ENCODE measurements at places on chromosomes 11 and 22.

GRCh38 chr11:129295746-129296145 lies 79.9 kb upstream of the BARX2 start:
- DNase-seq, result no peak

GRCh38 chr11:114195981-114196731 lies 100.0 kb upstream of the NNMT start:
- no peak for DNase-seq

GRCh38 chr11:62694455-62695167 lies 5.3 kb upstream of the LRRN4CL start:
- DNase-seq, result peak; percentile 83

GRCh38 chr22:20186183-20186870 lies 35.5 kb upstream of the CCDC188 start:
- DNase-seq, result no peak

- DNase-seq, result no peak
Measured at GRCh38 chr11:13826505-13827278, 135.8 kb upstream of the SPON1 start.

GRCh38 chr11:120637131-120637530 lies 125.6 kb downstream of the GRIK4 start:
- DNase-seq, result no peak

DNA sequence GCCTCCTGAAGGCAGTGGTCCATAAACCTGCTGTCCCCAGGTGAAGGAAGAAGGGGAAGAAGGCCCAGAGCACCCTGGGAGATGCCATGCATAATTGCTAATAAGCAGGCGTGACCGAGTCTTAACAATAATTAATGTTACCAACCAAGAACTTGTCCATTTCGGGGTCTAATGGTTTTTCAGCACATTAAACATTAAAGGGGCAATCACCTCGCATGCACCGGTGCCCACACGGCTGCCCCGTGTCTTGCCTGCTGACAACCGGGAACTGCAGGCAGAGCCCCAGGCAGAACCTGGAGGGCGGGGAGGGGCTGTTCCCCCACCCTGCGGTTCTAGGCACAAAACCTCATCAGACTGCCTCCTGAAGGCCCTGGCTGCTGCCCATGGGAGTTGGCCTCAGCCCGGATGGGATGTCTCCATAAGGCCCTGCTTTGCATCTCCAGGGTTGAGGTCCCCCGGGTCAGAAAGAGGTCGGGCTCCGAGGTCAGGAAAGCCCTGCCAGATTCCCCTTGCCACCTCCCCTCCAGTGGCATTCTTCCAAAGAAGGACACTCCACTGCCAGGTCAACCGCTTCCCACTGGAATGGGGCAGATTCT lies 169.0 kb downstream of the BUD13 start:
- DNase-seq, result no peak

GRCh38 chr22:41526830-41527799 lies 17.2 kb downstream of the POLR3H start:
- peak; percentile 83 for DNase-seq

GRCh38 chr11:69358398-69359020 lies 64.6 kb downstream of the MYEOV start:
- no peak for DNase-seq

DNA sequence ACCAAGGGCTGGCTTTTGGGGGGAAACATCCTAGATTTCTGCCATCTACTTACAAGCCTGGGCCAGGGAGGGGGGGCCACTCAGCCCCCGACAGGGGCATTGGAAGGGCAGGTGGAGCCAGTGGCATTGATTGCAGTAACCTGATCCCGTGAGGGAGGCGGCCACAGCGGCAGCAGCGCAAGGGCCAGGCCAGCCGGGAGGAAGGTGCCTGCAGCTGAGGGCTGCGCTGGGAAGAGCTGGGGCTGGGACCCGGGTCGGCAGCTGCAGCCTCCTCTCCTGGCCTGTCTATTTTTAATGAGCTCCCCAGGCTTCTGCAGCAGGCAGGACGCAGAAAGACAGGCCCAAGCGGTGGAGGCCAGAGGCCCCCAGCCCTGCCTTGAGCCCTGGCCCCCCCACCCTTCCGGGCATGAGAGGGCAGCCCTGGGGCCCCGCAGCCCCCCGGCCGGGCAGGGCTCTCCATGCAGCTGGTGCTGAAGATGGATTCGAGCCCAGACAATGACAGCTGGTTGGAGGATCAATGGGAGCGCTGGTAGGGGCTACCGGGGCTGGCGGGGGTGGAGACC lies 10.6 kb downstream of the FREY1 start:
- no peak for DNase-seq

DNA sequence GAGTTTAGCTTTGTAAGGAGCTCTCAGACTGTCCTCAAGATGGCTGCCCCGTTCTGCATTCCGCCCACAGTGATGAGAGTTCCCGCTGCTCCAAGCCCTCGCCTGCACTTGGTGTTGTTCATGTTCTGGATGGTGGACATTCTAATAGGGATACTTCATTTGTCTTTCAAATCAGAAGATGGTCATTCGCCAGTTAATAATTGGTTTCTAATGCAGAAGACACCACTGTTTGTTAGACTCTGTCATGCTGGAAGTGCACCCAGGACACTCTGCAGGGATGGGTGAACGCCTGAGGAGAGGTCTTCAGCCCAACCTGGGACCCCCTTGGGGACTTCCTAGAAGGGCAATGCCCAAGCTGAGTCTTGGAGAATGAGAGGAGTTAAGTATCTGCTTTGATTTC lies 836.4 kb downstream of the TBC1D22A start:
- DNase-seq, result no peak

GRCh38 chr11:131025421-131026125 lies 109.3 kb upstream of the SNX19 start:
- no peak for DNase-seq

DNA sequence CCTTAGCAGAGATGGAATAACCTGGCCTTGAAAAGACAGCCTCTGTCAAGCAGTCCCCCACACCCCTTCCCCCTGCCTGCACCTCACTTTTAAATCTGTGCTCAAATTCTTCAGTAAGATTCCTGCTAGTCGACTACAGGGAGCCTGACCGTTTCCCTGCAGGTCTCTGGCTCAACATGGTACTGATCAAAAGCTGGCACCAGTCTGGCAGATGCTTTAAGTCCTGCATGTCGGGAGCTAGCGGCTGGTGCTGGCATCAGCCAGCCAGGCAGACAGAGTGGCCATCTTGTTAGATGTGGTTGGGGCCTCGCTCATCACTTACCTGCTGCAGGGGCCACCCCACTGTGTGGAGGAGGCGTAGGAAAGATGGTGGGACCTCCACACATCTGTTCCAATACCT lies 204.4 kb upstream of the SORL1-AS1 start:
- DNase-seq, result no peak

DNA sequence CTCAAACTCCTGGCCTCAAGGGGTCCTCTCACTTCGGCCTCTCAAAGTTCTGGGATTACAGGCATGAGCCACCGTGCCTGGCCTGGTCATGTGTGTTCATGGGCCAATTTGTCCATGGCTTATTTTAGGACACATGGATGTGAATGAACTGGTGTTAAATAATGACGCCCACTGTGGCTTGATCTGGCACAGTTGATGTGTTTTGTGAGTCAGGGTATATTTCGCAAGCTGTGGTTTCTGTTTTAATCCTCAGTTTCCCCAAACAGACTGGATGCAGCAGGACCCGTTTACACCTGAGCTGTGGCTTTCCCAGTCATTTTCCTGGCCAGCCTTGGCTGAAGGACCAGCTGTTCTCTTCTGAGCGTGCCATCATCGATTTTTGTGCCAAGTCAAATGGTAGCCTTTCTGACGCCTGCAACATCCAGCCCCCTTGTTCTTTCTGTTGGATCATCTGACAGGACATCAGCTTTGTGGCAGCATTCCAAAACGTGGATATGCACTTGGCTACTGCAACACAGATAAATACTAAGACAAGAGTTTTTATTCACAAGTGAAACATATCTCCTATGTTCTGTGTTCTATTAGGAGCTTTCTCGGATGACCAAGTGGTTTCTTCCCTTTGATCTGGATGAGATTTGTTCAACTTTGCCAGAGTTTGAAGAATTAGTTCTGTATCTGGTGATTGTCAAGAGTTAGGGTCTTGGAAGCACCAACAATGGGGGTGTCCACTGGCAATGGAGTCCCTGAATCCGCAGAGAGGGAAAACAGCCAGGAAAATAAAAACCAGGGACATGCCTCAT lies 40.0 kb upstream of the SEPTIN5 start:
- DNase-seq, result no peak

DNA sequence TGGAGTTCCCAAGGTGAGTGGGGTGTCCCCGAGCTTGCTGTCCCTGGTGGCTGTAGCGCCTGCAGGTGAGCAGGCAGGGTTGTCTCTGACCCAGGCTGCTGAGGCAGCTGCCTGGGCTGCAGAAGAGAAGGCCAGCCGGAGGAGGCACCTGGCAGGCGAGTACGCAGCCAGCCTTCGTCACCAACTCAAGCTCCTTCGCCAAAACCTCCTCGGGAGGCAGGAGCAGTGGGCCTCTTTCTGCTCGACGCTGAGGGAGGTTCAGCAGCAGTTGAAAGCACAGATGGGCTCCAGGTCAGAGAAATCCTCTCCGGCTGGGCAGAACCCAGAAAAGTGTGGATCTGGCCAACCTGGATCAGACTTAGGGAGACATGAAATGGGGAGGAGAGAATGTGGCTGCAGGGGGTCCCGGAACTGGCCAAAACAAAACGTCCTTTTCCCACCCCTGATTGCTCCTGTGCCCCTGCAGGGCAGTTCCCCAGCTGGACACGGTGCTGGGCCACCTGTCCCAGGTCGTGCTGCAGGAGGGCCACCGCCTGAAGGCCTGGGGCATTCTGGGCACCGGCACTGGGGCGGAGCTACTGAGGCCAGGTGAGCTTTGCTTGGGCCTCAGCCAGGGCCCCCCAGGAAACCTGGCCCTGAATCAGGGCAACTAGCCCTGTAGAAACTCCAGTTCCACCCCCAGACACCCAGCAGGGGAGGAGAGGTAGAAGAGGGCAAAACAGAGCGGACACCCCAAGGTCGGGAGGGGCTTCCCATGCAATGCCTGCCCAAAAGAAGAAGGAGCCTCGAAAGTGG lies 56.7 kb downstream of the BTG4 start:
- no peak for DNase-seq

GRCh38 chr11:25197515-25197914 lies 700.7 kb downstream of the LUZP2 start:
- DNase-seq, result no peak

GRCh38 chr11:70713086-70713835 lies 314.9 kb downstream of the CTTN start:
- DNase-seq, result no peak

DNA sequence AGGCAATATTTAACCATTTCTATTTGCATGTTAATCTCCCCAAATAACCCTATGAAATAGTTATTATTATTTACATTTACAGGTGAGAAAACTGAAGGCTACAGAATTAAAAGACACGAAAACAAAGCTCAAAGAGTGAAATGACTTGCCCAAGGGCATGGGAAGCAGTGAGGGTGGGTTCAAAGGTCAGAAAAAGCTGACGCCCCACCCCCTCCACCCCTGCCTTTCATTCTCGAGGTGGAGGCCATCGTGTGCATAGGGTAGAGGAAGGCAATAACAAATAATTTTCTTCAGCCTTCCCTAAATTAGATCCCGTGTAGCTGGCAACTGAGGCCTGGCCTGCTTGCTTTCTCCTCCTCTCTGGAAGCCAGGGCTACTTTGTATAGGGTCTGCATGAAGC lies 56.1 kb upstream of the RBFOX2 start:
- DNase-seq, result no peak

GRCh38 chr22:46351131-46351735 lies 15.7 kb downstream of the TRMU start:
- no peak for DNase-seq

DNA sequence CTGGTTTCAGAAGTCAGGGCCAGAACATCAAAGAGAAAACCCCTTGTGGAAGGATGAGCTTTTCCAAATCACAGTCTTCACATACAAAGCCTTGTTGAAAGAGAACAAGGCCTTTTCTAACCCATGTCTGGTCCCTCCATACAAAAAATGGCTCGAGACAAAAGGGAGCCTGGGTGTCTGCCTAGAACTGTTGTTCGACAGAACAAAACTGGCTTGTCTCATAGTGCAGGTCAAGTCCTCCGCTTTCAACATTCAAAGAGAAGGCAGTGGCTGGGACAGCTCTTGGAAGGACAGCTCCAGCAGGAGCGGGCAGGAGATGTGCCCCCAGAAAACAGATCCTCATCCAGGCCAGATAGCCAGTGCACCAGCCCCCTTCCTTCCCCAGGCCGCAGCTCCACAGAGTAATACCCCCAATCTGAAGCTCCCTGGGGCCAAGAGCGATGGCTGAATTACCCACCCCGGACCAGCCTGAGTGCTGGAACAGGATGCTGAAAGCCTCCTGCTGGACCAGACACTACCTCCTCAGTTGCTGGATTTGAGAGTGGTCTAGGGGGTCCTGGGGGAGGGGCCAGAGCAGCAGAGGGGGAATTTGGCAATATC lies 27.6 kb downstream of the USH1C start:
- no peak for DNase-seq

DNA sequence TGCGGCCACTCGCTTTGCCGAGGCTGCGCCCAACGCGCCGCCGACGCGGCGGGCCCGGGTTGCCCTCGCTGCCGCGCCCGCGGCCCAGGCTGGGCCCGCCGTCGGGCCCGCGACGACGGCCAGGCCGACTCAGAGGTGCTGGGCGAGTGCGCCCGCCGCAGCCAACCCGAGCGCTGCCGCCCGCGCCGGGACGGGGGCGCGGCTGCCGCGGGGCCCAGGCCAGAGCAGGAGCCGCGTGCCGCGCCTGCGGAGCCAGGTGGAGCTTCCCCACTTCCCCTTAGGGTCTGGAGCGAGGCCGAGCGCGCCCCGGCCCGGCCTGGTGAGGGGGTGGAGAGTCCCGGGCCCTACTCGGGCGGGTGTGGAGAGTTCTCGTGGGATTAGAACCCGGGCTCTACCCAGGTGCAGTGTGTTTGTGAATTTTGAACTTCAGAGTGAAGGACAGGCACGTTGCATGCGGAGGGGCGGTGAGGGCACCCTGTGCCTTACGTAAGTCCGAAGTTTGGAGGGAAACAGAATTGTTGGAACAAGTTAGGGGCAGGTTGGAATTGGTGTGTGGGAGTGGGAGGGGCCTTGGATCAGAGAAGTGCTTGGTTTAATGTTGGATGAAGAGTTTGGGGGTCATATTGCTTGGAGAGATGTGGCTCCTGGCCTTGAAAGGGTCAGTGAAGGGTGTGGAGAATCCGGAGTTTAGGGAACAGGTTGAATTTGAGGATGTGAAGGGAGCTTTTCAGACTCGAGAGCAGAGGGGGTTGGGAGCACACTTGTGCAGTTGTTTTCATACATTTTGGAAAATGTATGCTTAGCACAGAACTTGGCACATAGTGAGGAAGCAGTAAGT lies 697 bp downstream of the RNF169 start:
- peak; percentile 63 for DNase-seq

GRCh38 chr22:37419969-37420685 lies 7.2 kb downstream of the ELFN2 start:
- peak; percentile 46 for DNase-seq

- no peak for DNase-seq
Measured at GRCh38 chr11:101127699-101128570, 1.7 kb downstream of the PGR start.

GRCh38 chr11:61011950-61012736 lies 40.7 kb downstream of the CD6 start:
- DNase-seq, result no peak

DNA sequence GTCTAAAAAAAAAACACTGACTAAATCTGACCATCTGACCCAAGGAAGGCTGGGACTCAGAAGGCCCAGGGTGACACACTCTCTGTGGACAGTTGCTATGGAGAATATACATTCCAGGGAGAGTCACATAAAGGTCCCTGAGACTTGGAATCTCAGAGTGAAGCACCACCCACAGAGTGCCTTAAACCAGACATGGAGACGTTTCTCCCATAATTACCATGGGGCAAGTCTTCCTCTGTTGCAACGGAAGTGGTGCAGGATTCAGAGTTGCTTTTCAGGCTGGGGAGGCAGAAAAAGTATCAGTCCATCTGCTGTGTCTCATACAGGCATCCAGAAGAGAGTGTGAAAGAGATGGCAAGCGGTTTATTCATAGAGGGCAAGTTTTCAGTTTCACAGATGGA lies 58.7 kb upstream of the SLN start:
- DNase-seq, result no peak

- peak; percentile 69 for DNase-seq
Measured at GRCh38 chr22:29306175-29306834, at the start of gene GAS2L1. Gene GAS2L1, plus strand, starts transcription at chr22:29306650. Its CDS starts 1,456 bp downstream, at chr22:29308106.

Data from stimulated activated CD8-positive, alpha-beta memory T cell treated with anti-CD3 and anti-CD28 coated beads, Interleukin-4, amount 100 ng/mL, for 48 hours (primary cell).